ENCODE measurements at places on chromosomes 3 and 15. TPM values are rescaled to one million over a fixed set of nuclear protein-coding genes. Genes with fewer than 3 reads are reported as not detected.
A peak's percentile ranks its signal among the peaks of the same experiment; 100 is the strongest.

Gene ZIC1
- not detected for total RNA-seq

Gene KLHL40
- not detected for total RNA-seq

Gene INSYN1
- total RNA-seq: 1.3 TPM

Gene SLC24A5
- not detected for total RNA-seq

Gene IL20RB
- total RNA-seq: not detected

Gene RARRES1
- 18.4 TPM for total RNA-seq

GRCh38 chr15:79090487-79091203, at the start of gene RASGRF1:
Gene RASGRF1 (minus strand): TSS chr15:79090780. CDS start chr15:79090498, 282 bp downstream.
- H3K4me1 ChIP-seq: peaks cover 27% of the 10 kb centered on the region
- H3K27me3 ChIP-seq: no peaks in the 10 kb centered on the region
- DNase-seq: no peak
- H3K4me3 ChIP-seq: no peak within 1 kb of the TSS
- no peaks in the 10 kb centered on the region for H3K36me3 ChIP-seq

DNA sequence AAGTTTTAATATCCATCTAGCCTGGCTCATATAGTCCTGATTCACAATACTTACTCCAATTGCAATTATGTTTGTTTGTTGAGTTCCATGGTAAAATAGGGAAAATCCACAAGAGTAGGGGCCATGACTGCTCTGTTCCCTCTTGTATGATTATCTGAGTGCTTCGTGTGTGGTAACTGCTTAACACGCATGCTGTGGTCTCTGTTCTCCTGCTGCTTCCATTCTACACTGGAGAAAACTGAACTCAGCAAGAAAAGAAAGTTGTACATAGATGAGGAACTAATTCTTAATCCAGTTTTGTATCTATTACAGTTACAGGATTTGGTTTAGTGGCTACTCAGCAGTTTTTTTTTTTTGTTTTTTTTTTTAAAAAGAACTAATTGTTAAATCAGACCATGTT, 223.0 kb upstream of the SATB1 start:
- H3K27me3 ChIP-seq: no peaks in the 10 kb centered on the region
- no peak overlapping the region for H3K27ac ChIP-seq
- H3K4me3 ChIP-seq: no peak overlapping the region
- DNase-seq: no peak
- peaks cover 6% of the 10 kb centered on the region for H3K4me1 ChIP-seq
- H3K36me3 ChIP-seq: no peaks in the 10 kb centered on the region

GRCh38 chr15:68972201-68973065, 42.1 kb upstream of the NOX5 start:
- no peak overlapping the region for H3K27ac ChIP-seq
- no peak overlapping the region for H3K4me3 ChIP-seq
- DNase-seq: no peak
- H3K27me3 ChIP-seq: no peaks in the 10 kb centered on the region

DNA sequence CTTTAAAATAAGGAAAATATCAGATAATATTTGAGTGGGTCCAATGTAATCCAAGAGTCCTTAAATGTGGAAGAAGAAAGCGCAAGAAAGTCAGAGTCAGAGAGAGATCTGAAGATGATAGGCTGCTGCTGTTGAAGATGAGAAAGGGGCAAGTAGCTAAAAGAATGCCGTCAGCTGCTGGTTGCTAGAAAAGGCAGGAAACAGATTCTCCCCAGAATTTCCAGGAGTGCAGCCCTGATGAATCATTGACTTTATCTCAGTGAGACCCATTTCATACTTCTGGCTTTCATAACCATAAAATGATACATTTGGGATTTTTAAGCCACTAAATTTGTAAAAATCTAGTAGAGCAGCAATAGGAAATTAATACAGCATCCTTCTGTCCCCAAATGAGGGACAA, 7.5 kb upstream of the CHMP2B start:
- H3K36me3 ChIP-seq: no peaks in the 10 kb centered on the region
- no peak overlapping the region for H3K4me3 ChIP-seq
- no peak for DNase-seq
- no peaks in the 10 kb centered on the region for H3K27me3 ChIP-seq
- no peak overlapping the region for H3K27ac ChIP-seq

DNA sequence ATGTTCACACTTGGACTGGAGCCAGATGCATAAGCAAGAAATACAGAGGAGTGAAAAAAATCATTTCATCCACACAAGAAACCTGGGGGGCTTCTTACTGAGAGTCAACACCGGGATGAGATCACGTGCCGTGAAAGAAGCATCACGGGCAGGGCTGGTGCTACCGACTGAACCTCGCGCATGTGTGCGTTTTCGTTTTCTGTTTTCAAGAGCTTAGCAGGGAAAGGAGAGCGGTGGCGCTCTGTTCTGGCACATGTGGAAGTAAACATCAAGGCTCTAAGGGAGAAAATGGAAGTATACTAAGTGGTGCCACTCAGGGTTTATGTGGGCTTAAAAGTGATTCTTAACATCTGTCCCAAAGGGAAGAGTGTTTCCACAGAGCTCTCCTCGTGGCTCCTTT, 55.9 kb downstream of the VGLL4 start:
- peaks cover 2% of the 10 kb centered on the region for H3K36me3 ChIP-seq
- H3K4me1 ChIP-seq: peaks cover 49% of the 10 kb centered on the region
- no peak overlapping the region for H3K27ac ChIP-seq
- no peaks in the 10 kb centered on the region for H3K27me3 ChIP-seq

- no peaks in the 10 kb centered on the region for H3K36me3 ChIP-seq
- no peak overlapping the region for H3K4me3 ChIP-seq
- no peak for DNase-seq
- H3K4me1 ChIP-seq: no peaks in the 10 kb centered on the region
- no peak overlapping the region for H3K27ac ChIP-seq
Observed at GRCh38 chr3:41064526-41064925, 134.8 kb upstream of the CTNNB1 start.

DNA sequence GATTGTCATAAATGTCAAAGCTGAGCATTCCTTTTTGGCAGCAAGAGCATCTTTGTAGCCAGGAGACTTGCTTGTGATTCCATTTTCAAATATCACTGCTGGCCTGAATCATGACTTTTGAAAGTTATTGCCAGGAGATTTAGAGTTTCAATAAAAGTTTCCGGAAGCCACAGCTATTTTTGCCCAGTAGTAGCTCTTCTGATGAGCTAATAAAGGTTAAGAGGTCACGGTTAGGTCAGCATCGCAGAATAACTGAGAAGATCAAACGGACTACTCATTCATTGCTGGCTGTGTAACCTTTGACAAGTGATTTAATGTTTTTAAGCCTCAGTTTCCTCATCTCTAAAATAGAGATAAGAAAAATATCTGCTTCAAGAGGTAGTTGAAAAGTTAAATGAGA, 105.1 kb upstream of the ETV5 start:
- no peak overlapping the region for H3K27ac ChIP-seq
- no peak overlapping the region for H3K4me3 ChIP-seq
- DNase-seq: no peak
- H3K36me3 ChIP-seq: no peaks in the 10 kb centered on the region

GRCh38 chr3:72318504-72319193, 529.6 kb downstream of the SHQ1 start:
- peaks cover 32% of the 10 kb centered on the region for H3K4me1 ChIP-seq
- H3K27me3 ChIP-seq: no peaks in the 10 kb centered on the region
- peak; percentile 56 for DNase-seq
- no peaks in the 10 kb centered on the region for H3K36me3 ChIP-seq

DNA sequence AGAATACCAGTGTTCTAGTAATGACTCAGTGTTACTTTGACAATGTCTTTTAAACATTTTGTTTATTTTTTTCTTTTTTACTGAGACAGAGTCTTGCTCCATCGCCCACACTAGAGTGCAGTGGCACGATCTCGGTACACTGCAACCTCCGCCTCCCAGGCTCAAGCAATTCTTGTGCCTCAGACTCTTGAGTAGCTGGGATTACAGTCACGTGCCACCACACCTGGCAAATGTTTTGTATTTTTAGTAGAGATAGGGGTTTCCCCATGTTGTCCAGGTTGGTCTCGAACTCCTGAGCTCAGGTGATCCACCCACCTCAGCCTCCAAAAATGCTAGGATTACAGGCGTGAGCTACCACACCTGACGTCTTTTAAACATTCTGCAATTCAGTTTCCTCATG, 15.7 kb downstream of the AQR start:
- H3K4me1 ChIP-seq: peaks cover 27% of the 10 kb centered on the region
- H3K27ac ChIP-seq: no peak overlapping the region
- H3K4me3 ChIP-seq: no peak overlapping the region
- DNase-seq: no peak

Data from body of pancreas (tissue), 4 donors.